ENCODE measurements at places on chromosomes 7 and 10.

DNA sequence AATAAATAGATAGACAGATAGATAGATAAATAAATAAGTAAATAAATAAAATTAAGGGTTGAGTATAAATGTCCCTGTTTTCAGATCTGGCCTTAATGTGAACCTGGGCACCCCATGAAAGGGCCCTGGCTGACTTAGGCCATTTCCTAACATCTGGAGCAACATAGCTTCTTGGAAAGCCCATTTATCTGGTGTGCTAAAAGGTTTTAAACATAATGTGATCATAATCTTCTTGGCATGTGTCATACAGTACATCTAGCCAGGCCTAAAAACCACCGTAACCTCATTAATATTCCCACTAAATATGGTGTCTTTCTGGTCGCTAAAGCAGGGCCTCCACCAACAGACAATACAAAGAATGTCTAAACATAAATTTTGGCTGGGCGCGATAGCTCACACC, 142.8 kb downstream of the BTAF1 start:
- DNase-seq = no peak

DNA sequence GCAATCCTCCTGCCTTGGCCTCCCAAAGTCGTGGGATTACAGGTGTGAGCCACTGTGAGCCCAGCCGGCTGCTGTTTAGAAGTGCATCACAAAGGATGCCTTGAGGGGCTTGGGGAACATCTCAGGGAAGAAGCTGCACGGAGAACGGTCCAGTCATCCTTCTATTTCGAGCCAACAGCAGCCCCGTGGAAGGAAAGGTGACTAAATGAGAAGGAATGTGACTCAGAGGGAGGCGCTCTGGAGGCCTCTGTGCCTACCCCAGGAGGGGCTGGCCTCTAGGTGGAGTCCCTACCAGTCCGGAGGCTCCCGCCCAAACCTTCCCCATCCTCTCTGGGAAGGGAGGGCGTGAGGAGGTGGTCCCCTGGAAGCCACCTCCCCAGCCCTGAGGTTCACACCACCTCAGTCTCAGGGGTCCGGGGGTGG, 76.2 kb downstream of the CTBP2 start:
- no peak for DNase-seq

DNA sequence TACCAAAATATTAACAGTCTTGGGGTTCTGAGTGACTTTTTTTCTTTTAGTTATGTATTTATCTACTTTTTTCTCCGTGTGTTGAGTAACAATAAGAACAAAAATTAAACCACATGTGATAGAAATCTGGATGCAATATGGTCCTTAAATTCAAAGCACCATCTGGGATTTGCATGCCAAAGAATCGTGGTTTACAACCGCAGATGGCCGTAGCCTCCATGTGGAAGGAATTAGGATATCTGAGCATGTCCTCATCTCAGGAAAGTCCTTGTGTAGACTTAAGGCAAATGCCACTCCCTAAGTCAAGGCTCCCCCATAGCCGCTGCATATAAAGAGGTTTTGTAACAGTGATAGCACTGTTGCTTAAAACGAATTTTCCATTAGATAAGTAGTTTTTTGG, 304.0 kb downstream of the ZEB1 start:
- no peak for DNase-seq

DNA sequence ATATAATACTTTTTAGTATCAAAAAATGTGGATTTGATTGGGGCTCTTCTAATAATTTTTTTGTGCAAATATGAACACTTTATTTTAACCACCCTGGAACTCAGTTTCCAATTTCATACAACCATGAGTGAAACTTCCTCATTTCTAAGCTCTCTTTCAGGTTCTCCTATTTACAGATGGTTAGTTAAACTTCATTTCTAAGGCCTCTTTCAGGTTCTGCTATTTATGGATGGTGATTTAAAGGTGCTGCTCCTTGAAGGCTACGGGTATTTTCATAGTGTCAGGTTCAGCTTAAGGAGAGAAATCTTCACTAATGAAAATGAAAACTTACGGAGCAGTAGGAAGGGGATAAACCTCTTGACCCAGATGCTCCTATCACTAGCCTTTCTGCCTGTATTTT, 568.3 kb downstream of the KIF20B start:
- DNase-seq = no peak

- no peak for DNase-seq
Observed at GRCh38 chr10:69483963-69484362, 32.7 kb downstream of the TSPAN15 start.

DNA sequence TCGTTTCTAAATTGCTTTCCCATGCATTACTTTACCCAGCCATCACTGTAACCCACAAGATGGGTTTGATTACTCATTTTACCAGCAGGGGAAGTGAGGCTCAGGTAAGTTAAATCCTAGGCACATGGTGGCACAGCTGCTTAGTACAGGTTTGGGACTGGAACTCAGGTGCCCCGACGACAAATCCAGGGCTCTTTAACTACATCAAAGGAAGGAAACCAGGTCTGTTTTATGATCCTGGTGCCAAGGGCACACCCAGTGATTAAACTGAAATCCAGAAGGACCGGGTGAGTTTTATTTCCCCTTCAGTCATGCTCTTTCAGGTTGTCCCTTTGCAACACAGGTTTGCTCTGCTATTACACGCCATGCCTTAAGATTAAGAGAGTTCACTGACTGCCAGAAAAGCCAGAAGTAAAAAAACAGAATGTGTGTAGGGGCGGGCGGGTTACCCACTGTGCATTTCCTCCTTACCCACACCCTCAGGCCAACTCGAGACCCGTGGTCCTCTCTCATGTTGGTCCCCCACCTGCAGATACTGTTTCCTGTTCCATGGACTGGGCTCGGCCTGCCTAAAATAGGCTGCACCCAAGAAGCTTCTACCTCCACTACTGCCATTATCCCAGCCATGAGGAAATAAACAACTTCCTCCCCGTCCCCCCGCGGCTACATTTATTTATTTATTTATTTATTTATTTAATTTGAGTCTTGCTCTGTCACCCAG, 55.1 kb upstream of the KDM7A start:
- DNase-seq = peak; percentile 53

GRCh38 chr7:107138696-107139420, 29.9 kb upstream of the HBP1 start:
- no peak for DNase-seq

GRCh38 chr7:26515314-26515842, 223.7 kb downstream of the SNX10 start:
- no peak for DNase-seq

DNA sequence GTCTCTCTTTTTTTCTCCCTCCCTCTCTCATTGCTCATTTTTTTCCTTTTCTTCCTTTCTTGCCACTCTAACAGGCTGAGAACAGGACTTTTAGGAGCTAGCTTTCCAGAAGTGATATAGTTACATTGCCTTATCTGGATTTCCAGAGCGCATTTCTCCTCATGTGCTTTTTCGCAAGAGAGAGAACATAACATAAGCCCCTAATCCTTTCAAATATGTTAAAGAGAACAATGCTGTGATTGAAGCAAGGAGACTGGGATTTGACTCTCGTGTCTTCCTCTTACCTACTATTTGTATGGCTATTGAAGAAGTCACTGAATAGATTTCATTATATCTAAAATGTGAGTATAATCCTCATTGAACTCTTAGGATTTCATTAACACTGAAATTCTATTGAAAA, 101.2 kb upstream of the PRPS1L1 start:
- DNase-seq = no peak

Measured in CD4-positive, alpha-beta T cell treated with Interleukin-12 subunit alpha and Interleukin-12 subunit beta, for 1 hour (primary cell).